T-helper 1 cell (primary cell): ENCODE measurements at places on chromosomes 11 and 22.

DNA sequence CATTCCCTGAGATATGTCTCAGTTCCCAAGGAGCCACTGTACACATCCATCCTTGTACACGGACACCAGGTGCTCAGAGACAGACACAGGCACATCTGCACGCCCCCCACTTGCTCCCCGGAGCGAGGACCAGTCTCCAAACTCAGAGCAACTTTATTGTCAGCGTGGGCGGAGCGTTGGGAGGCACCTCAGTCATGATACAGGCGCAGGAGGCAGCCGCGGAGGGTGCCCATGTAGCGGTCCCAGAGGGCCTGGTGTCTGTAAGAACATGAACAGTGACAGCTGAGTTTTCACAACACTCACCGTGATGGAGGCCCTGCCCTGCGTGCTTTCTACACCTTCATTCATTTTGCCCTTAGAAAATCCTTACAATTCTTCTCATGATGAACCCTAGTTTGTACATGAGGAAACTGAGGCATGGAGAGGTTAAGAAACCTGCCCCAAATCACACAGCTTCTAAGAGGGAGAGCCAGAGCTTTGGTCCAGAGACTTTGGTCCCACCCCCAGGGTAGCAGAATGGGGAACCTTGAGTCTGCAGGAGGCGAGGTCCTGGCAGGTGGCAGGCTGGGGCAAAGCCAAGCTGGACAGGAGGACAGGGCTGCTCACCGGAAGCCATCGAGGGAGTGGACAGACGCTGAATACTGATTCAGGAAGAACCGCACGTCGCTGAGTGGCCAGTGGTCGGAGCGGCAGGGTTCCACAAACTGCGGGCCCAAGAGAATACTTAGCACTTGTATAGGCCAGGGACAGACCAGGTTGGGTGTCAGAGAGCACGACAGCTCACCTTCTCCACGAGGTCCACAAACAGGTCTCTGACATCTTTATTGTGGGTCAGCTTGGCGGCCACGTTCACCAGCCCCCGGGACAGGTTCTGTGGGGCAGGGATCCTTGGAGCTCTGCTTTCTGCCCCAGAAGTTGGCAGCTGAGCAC lies 4.2 kb downstream of the FIBP start:
- no peak for DNase-seq

DNA sequence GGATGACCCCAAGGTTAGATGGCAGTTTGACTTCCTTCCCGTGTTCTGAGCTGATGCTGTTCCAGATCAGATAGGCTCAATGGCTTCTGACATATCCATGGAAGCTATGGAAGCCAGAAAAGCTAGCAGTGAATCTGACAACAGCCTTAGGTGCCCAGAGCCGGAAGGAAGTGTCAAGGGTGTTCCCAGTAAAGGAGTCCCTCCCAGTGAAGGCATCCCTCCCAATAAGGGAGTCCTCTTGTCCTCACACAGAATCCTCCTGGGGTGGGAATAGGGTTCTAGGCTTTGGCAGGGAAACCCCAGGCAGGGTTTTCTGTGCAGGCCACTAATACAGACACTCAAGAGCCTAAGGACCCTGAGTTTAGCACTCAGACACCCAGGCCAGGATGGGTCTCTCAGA lies 47.0 kb upstream of the ISX start:
- no peak for DNase-seq

GRCh38 chr11:47340980-47341775 lies 11.3 kb downstream of the MYBPC3 start:
- DNase-seq, result no peak

GRCh38 chr22:44057401-44057987 lies 33.4 kb downstream of the PARVB start:
- DNase-seq, result no peak

DNA sequence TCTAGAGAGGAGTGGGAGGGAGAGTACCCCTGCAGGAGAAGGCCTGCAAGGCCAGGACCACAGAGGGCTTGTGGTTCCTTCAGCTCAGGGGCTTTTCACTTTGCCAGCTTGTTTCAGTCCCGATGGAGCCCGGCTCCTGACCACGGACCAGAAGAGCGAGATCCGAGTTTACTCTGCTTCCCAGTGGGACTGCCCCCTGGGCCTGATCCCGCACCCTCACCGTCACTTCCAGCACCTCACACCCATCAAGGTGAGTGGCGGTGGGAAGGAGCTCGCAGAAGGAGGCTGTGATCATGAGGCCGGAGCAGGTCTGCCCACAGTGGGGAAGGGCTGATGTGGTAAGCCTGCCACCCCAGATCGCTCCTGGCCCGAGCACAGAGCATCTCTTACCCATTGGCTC lies 13.5 kb downstream of the ACP2 start:
- DNase-seq, result no peak

DNA sequence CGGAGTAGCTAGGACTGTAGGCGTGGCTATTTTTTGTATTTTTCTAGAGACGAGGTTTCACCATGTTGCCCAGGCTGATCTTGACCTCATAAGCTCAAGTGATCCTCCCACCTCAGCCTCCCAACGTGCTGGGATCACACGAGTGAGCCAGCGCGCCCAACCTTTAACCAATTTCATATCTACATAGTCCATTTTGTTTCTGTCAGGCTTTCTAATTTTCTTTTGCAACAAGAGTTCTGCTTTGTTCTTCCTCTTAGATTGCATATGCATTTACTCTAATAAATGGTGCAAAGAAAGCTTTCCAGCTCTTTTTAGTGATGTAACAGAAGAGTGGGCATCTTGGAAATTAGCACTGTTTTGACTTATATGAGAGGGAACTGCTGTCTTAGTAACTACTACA lies 13.3 kb downstream of the RTN3 start:
- no peak for DNase-seq

- DNase-seq, result no peak
These were observed 3.1 kb upstream of the PGGHG start for GRCh38 chr11:285894-286220.

DNA sequence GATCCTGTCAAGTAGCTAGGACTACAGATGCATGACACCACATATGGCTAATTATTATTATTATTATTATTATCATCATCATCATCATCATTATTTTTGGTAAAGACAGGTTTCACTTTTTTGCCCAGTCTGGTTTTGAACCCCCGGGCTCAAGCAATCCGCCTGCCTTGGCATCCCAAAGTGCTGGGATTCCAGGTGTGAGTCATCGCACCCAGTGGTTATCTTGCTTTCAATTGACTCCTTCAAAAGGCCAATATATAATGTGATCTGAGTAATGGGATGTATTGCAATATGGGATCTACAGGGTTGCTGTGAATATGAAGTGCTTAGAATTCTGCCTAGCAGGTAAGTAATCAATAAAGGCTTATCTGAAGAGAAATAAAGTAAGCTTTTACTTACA lies 221.2 kb downstream of the SBF2 start:
- no peak for DNase-seq

DNA sequence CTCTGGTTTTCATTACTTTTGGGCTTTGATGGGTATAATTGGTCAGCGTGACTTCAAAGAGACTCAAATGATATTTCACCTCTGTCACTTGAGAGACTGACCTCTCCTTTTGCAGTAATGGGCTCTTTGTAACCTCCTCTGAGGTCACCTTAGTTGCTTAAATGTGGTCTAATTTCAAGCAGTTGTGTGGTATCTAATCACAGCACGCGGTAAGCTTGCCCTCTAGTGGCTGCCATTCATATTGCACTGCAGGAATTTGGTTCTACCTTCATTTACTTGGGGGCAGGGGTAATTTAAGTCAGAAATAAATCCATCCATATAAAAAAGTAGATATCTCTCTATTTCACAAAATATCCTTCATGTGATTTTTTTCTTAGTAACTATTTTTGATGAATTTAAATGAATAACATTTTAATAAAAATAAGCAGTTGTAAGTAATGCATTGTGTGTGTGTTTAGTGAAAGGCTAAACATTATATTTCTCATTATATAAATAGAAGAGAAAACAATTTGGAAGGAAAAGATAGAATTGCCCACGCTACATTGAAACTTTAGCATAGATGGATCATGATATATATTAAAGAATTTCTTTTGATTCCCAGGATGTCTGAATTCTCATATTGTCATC lies 55.0 kb upstream of the ANO3 start:
- DNase-seq, result peak; percentile 35

DNA sequence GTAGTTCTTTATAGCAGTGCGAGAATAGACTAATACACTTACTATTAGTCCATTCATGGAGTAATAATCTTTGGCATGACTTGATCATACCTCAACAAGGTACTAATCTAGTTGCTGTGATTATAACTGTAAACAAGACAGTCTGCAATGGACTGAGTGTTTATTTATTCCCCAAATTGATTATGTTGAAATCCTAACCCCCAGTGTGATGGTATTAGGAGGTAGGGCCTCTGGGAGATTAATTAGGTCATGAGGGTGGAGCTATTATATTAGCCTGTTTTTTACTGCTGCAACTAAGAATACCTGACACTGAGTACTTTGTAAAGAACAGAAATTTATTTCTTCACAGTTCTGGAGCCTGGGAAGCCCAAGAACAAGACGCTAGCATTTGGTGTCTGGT lies 30.9 kb upstream of the CSNK2A3 start:
- no peak for DNase-seq

GRCh38 chr11:112440518-112440917 lies 179.9 kb upstream of the PLET1 start:
- no peak for DNase-seq

DNA sequence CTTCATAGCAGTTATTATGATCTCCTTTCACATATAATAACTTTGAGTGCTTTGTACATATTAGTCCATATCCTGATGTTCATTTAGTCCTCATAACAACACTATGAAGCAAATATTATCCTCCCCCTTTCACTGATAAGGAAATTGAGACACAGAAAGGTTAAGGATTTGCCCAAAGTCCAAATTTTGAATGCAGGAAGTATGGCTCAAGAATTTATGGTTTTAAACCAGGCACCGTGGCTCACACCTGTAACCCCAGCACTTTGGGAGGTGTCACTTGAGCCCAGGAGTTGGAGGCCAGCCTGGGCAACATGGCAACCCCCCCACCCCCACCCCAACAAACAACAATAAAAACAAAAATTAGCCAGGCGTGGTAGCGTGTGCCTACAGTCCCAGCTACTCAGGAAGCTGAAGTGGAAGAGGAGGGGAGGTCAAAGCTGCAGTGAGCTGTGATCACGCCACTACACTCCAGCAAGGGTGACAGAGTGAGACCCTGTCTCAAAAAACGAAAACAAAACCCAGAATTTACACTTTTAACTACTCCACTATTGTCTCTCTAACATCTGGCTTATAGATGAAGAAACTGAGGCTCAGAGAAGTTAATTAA lies 8.6 kb downstream of the CCDC34 start:
- no peak for DNase-seq

- DNase-seq, result no peak
These were observed 6.8 kb downstream of the HPS4 start for GRCh38 chr22:26476705-26477340.

DNA sequence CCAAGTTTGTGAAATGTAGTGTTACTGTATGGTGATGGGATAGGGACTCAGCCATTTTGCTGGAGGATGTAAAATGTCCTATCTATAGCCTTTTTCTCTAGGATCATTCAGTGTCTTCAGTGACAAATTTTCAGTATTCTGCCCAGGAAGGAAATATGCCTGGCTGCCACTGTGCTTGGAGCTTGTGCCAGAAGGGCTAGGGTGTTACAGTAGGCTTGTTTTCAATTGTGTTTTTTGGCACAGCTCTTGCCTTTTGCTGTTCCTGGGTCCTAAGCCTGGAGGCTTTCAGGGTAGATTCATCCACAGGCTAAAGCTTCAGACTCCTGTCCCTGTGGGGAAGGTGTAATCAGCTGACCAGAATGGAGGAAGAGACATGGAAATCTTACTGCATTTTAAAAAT lies 22.0 kb upstream of the PHOX2A start:
- no peak for DNase-seq

DNA sequence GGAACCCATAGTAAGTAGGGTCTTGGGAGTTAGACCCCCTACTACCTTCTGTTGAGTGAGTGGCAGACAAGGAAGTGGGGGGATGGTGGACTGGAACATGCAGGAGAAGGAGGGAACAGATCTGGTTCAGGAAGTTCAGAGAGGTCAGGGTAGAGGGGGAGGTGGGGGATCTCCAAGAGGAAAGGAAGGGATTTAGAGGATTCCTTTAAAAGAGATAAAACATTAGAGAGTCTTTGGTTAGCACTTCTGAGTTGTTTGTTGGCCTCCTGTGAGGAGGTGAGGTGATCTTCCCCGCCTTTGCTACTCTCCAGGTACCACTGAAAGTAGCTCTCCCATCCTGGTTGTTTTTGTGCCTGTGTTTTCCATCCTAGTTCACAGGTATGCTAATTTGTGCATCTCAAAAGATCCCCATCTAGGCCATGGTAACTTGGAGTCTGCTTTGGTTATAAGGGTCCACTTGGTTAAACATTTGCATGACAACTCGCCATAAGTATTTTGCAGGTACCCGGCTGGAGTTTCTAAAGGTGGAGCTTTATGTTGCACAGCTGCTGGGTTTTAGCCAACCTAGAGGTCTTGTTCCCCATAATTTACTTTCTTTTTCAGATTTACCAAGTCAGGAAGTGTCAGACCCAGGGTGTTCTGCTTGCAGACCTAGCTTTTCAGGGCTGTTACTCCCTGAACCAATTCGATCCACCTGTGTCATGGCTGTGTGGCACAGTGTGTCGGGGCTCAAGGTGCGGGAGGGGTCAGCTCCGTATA lies 79.3 kb upstream of the SORL1 start:
- no peak for DNase-seq

- no peak for DNase-seq
These were observed 24.7 kb downstream of the LUZP2 start for GRCh38 chr11:24521601-24522000.

DNA sequence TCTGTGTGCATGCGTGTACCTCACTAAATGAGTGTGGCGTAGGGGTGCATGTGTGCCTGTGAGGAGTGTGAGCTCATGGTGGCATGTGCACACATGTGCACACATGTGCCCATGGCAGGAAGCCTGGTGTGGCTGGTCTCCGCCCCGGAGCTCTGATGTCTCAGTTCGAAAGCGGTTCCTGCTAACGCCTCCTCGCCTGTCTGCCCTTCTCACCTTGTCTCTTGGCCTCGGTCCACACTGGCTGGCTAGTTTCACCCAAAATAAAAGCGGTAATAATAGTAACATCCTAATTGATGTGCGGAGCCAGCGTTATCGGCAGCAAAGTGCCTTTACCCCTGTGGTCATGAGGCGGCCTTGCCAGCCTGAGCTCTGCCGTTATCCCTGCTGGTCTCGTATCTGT lies 1190.4 kb downstream of the BRD1 start:
- DNase-seq, result no peak

DNA sequence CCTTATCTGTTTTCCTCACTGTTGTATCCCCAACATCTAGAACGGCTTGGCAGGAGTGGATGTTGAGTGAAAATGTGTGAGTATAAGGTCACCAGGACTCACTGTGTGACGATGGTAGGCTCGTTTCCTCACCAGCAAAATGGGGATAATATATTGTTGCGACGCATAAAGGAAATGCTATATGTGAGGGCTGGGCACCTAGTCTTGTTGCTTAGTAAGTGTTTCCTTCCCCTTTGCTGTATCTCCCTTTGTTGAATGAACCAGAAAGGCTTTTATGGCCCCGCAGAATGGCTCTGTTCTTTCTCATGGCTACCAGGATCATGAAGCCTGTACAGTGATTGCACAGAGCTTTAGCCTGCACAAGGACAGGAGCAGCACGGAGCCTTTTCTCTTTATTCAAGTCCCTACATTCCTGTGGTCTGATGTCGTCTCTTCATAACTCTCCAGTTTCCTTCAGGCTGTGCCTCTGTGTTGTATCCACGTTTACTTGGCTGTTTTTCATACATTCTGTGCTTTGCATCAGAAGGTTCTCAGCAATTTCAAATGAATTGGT lies 5.4 kb downstream of the TNRC6B start:
- no peak for DNase-seq

GRCh38 chr11:92455210-92455790 lies 230.7 kb downstream of the FAT3 start:
- no peak for DNase-seq

GRCh38 chr22:45316796-45317526 lies 7.2 kb downstream of the FAM118A start:
- DNase-seq, result no peak
